Activated CD4-positive, alpha-beta T cell treated with anti-CD3 and anti-CD28 coated beads for 48 hours (primary cell): ENCODE measurements at places on chromosomes 13 and 19.

- no peak for DNase-seq
Observed at GRCh38 chr13:101654883-101655282, 202.4 kb downstream of the ITGBL1 start.

DNA sequence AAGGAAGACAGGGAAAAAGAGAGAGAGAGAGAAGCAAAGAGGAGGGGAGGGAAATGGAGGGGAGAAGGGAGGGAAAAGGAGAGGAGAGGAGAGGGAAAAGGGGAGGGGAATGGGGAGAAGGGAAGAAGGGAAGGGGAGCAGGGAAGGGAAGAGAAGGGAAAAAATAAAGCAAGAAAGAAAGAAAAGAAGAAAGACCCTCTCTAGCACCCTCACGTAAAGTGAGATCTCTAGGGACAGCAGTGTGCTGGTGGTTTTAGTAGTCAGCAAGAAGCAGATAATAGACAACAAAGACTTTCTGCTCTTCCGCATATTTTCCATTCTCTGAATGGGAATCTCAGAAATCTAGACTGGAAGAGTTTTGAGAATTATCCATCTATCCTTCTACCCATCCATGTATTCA, 201.8 kb upstream of the RFC3 start:
- DNase-seq = no peak

- peak; percentile 25 for DNase-seq
Observed at GRCh38 chr13:98504371-98504963, 72.4 kb downstream of the STK24 start.

- no peak for DNase-seq
Observed at GRCh38 chr19:55000761-55001160, 34.6 kb downstream of the NLRP2 start.

- DNase-seq = no peak
Observed at GRCh38 chr13:78587395-78587794, 16.0 kb downstream of the POU4F1 start.

DNA sequence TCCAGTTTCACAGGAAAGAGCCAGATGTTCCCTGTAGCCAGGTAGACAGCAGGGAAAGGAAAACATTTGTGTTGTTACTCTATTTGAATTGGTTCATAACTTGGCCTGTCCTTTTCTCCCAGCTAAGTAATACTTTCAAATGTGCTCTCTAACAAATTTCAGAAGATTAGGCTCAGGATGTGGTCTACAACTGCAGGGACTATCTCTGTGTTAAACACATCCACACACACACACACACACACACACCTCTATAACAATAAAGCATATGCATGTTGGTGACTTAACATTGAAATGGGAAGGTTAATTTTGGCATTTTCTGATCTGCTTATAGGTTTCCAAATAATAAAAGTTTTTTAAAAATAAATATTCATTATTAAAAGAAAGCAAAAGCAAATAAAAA, 316.0 kb upstream of the ARGLU1 start:
- no peak for DNase-seq

DNA sequence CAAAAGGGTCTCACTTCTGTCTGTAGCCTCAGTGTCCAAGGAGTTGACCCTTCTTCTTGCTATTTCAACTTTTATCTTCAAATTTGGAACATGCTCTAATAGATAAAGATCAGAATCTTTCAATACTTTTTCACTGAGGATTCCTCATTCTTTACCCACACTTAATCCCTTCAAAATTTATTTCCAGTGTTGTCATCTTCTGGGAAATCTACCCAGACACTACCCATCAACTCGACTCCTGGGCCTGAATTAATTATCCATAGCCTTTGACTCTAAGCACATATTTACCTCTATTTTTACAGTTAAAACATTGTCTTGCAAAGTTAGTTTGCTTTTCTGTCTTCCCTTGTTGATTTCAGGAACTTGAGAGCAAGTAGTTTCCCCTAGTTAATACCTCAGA, 1022.5 kb downstream of the PCDH9 start:
- DNase-seq = no peak

- peak; percentile 97 for DNase-seq
Observed at GRCh38 chr19:11528551-11529341, at the start of gene ECSIT. Gene ECSIT, minus strand, starts transcription at chr19:11529134. Its CDS starts 9,964 bp downstream, at chr19:11519170.

DNA sequence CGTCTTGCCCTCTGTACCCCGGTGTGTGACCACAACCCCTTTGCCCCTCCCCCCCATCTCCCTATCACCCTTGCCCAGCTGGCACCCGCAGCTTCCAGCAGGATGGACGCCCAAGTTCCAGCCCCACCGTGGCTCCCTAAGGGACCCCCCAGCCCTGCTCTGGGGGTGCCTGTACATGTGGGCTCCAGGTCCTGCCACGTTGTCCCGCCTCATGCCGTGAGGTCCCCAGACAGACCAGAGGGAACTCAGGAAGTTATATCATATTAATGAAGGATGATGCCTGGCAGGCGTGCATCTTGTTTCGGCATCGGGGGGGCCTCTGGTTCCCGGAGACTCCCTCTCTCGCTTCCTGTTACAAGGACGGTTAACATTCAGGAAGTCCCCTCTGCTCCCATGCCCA, 1.6 kb upstream of the PTGIR start:
- DNase-seq = no peak

DNA sequence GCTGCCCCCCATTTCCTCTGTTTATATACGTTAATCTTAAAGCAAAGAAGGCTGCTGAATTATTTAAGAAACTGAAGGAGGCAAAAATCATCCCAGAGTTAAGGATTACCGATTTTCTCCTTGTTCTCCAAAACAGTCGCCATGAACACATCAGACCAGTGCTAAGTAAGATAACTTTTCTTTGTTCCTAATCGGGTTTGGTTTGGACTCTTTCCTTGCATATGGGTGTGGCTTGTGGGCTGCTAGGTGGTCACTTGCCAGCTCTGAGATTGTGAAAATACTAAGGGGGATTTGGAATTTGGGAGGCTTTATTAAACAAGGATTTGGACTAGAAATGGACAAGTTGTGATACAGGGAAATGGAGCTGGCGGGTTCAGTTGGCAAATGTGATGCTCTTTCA, 212.1 kb downstream of the OXGR1 start:
- DNase-seq = no peak

GRCh38 chr19:604355-604754, 14.7 kb downstream of the HCN2 start:
- DNase-seq = peak; percentile 83

DNA sequence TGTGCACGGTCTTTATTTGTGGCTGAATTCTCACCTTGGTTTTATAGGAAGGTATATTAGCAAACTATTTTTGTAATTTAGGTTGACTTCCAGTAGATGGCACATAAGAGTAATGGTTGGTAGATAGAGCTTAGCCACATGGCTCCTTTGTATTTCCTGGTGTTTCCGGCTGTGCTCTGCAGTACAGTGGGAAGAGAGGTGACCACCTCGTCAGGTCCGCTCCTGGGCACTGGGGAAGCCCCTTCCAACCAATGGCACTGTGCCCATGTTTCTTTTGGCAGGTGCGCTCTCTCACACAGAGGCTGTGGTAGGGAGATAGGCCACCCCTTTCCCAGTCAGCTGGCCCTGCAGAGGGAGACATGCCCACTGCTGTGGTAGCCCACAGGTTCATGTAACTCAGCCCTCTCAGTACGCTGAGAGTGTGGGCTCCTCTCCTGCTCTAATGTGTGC, 74.3 kb upstream of the ATP12A start:
- no peak for DNase-seq

GRCh38 chr13:50012396-50013169, 2.7 kb upstream of the KCNRG start:
- DNase-seq = no peak

- DNase-seq = no peak
Observed at GRCh38 chr13:44015811-44016210, 136.1 kb downstream of the LACC1 start.

GRCh38 chr13:50224534-50224933, 209.3 kb downstream of the KCNRG start:
- peak; percentile 40 for DNase-seq

GRCh38 chr19:51131780-51132680, 7.3 kb downstream of the SIGLEC9 start:
- DNase-seq = peak; percentile 44

- no peak for DNase-seq
Observed at GRCh38 chr13:58989556-58989955, 1174.2 kb downstream of the DIAPH3 start.

- DNase-seq = no peak
Observed at GRCh38 chr19:3046698-3047495, 15.4 kb downstream of the TLE5 start.

DNA sequence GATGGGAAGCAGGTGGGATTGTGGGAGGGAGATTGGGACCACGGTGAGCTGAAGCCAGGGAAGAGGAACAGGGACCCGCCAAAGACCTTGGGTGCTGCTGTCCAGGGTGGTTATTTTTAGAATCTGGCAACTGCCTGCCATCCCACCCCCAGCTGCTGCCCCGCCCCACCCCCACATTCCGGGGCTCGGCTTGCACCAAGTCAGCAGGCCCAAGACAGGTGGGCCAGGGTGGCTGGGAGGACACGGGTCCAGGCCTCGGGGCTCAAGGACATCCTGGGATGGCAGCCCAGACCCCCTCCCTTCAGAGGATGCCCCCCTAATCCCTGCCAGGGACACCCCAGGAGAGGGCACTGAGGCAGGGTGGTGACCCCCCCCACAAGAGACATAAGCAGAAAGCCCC, 827 bp downstream of the CKM start:
- no peak for DNase-seq

- no peak for DNase-seq
Observed at GRCh38 chr19:6723738-6724137, 3.3 kb upstream of the C3 start.

DNA sequence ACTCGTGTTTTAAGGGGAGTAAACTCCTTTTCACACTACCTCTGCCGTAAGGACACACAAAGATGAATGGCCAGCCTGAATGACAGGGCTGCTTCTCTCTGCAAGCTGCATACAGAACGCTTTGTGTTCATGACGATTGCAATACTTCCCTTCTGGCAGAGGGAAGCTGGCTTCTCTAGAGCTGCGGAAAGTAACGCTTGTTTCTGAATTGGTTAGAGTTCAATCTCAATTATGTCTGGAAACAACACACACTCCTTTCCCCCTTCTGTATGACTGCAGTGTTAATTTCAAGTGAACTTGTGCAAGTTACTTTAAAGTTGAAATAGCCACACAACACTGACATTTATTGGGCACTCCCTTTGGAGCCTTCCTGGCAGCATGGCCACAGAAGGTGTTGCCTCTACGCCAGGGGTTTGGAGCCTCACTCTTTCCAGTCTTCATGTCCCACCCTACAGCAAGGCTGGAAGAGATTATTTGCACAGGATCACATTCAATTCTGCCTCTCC, 242.6 kb downstream of the NDFIP2 start:
- DNase-seq = no peak
